ENCODE measurements at places on chromosomes 12 and 14.

- DNase-seq = no peak
Observed at GRCh38 chr12:46134205-46134811, 134.5 kb downstream of the SLC38A1 start.

DNA sequence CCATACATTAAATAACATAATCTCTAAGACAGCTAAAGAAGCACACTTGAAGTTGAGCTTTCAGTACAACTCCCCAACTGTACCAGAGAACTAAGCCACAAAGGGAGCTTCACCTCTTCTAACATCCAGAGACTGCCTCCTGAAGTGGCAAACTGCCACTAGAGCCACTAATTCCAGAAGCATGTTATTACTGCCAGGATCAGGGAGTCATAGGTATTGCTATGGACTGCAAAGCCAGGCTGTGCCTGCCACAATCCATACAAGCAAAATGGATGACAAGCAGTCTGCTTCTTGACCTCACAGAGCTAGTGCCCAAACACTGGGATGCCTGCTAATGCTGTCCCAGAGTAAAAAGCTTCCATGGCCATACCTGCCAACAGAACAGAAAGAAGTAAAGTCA is 160.1 kb downstream of the STXBP6 start:
- DNase-seq = no peak

DNA sequence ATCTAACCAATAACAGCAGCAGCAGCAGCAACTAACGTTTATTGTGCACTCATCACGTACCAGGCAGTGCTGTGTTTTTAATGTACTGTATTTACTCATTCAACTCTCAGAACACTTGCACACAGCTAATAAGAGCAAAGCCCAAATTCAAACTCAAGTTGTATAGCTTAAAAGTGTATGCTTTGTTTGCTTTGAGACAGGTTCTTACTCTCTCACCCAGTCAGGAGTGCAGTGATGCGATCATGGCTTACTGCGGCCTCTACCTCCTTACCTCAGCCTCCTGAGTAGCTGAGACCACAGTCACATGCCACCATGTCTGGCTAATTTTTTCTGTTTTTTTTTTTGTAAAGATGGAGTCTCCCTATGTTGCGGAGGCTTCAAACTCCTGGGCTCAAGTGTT is 105.4 kb downstream of the PAPLN start:
- DNase-seq = no peak

- no peak for DNase-seq
Observed at GRCh38 chr12:44500423-44500822, 375.7 kb downstream of the NELL2 start.

- no peak for DNase-seq
Observed at GRCh38 chr12:127340381-127340780, 926.6 kb upstream of the TMEM132C start.

GRCh38 chr12:13772264-13772663 is 209.1 kb downstream of the GRIN2B start:
- no peak for DNase-seq

DNA sequence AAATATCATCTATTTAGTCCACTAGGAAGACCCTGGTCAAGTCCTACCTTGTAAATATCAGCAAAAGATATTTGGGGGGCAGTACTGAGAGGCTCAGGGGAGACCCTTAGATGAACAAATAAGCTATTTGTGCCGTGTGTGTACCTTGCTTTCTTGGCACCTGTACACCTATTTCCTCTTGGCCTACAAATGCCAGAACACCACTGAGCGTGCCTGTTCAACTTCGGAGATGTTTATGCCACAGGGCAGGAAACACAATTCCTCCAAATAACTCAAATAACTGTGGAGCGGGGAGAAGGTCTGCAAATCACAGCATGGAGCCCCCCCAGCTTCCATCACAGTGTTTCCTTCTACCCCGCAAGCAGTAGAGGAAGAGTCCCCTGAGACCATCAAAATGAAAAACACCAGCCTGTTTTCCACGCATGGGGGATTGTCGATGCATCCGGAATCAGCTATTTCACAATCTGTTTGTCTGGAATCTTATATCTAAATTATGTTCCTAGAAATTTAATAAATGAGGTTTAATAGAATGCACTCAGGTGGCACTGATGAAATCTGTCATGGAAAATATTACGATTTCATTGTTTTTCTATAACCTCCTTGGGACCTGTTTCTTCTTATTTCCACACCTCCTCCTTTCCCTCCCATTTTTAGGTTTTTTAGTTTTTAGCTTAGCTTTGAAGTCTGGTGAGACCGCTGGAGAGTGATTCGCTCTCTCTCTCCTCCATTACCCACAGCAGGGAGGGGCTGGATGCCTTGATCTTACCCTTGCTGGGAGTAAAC is 254.0 kb upstream of the SRRM4 start:
- DNase-seq = no peak

DNA sequence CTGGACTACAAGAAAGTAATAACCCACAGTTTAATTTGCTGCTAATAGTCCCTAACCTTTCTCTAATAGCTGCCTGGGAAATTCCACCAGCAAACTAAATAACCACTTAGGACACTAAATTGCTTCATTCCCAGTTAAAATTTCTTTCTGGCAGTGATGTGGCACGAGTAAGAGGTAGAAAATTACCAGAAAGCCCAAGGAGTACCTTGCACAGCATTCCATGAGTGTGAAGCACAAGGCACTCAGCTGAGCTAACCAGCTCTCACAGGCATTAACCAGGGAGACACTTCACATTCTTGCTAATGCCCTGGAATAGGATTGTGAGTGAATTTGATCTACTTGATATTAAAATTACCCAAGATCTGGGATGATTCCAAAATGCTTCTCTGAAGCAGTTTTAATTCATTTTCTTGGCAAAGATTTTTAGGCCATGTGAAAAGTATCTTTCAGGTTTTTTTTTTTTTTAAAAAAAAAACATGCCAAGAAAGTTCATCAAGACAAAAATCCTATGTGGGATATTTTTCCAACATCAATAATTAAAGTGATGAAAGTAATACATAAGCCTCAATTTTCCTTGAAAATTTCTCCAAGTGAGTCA is 29.5 kb downstream of the TSPAN8 start:
- DNase-seq = no peak

DNA sequence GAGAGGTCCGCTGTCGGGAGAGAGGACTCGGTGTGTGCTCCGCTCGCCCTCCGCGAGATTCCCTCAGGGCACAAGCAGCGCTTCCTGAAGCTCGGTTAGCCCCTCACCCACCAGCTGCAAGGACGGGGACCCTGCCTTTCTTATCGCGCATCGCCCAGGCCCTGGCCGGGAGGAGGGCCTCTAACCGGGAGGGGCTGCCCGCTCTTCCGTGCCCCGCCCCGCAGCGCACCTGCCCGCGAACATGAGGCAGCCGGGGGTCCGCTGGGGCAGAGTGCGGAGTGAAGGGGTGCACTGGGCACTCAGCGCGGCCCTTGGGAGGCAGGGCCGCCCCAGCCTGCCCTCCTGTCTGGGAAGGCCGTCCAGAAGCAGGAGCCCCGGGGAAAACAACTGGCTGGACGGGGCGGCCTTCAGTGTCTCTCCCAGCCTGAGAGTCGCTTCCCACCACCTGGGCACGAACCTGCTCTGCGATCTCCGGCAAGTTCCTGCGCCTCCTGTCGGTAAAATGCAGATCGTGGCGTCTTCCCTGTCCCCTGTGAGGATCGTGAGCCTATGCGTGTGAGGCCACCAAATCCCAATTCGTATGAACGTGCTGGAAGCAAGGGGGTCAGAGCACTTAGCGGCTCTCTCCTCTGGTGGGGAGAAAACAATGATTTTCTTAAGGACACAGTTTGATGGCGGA is 28.0 kb upstream of the ADIPOR2 start:
- DNase-seq = peak; percentile 33

All from activated CD4-positive, CD25-positive, alpha-beta regulatory T cell treated with anti-CD3 and anti-CD28 coated beads, Interleukin-2, amount 50 U/mL, for 72 hours (primary cell).